HFFc6 (cell line): ENCODE measurements at places on chromosomes 11 and 22.

GRCh38 chr11:75945947-75946346, 130.9 kb downstream of the UVRAG start:
- DNase-seq = no peak

- DNase-seq = no peak
Observed at GRCh38 chr11:30150425-30150824, 80.4 kb upstream of the FSHB start.

DNA sequence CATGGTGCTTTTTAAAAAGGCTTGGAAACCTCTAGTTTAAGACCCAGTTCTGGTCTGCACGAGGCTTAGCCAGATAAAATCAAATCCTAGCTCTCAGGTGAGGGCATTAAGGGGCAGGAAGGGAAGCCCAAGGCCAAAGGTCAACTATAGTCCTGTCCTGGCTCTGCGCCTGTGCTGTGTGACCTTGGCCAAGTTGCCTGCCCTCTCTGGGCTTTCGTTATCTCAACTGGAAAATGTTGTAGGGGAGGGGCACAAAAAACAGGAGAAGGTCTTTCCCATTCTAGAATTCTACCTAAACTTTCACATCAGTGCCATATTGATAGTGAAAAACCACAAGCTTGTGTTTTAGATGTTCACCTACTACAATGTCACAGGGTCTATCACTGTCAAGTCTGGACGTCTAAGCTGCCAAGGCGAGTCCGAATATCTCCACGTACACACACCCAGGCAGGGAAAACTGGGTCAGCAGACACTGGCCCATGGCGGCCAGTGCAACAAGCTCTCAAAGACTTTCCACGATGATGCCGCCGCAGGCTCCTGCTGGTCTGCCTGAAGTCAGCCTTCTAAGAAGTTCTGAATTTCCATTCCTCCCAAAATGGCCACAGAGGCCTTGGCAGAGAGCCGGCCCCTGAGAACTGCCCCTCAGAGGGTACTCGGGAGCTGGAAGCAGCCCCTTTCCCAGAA, 18.0 kb downstream of the MN1 start:
- no peak for DNase-seq

GRCh38 chr22:19998232-19998951, 18.2 kb downstream of the ARVCF start:
- DNase-seq = no peak

DNA sequence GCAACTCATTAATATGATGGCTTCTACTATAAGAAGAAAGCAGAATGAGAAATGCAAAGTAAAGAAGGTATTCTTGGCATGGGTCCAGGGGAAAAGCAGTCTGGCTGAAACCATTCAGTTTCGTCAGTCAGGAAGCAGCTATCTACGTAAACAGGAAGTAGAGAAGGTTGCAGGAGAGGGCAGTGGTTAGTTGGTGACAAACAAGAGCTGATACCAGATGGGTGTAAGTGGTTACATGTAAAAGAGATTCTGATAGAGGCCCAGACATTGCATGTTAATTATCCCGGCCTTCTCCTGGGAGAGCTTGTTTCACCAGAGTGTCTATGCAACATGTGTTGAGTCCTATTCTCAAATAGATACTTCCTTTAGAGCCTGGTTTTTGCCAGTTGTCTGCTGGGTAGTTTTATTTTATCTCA, 58.4 kb upstream of the PSMA1 start:
- DNase-seq = no peak
